Renal cortex interstitium (tissue), 15 donors: ENCODE measurements at places on chromosomes 5 and 9. TPM values are rescaled to one million over a fixed set of nuclear protein-coding genes. Genes with fewer than 3 reads are reported as not detected.

Gene DCAF12
- 56.2 TPM for polyA plus RNA-seq

GRCh38 chr9:124471761-124472160, 21.5 kb downstream of the ADGRD2 start:
- DNase-seq: no peak

GRCh38 chr9:101639785-101640665, 45.3 kb upstream of the PPP3R2 start:
- no peak for DNase-seq

GRCh38 chr9:17907779-17908508, 329.1 kb downstream of the SH3GL2 start:
- no peak for DNase-seq

GRCh38 chr5:138033907-138034306, 1.0 kb upstream of the FAM13B start:
- DNase-seq: no peak

DNA sequence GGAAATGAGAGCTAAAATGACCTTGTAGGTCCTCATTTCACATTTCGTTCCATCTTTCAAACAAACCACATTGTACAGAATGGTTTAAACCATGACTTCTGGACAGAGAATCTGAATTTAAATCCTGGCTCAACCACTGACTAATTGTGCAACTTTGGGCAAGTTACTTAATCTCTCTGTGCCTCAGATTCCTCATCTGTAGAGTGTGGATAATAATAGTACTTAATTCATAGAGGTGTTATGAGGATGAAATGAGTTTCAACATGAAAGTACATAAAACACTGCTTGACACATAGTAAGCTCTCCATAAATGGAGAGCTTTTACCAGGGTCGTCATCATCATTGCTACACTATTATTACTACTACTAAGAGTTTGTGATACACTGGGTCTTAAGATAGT, 46.3 kb upstream of the FOXE1 start:
- DNase-seq: no peak

- no peak for DNase-seq
Observed at GRCh38 chr5:68839019-68839552, 254.7 kb upstream of the SLC30A5 start.

DNA sequence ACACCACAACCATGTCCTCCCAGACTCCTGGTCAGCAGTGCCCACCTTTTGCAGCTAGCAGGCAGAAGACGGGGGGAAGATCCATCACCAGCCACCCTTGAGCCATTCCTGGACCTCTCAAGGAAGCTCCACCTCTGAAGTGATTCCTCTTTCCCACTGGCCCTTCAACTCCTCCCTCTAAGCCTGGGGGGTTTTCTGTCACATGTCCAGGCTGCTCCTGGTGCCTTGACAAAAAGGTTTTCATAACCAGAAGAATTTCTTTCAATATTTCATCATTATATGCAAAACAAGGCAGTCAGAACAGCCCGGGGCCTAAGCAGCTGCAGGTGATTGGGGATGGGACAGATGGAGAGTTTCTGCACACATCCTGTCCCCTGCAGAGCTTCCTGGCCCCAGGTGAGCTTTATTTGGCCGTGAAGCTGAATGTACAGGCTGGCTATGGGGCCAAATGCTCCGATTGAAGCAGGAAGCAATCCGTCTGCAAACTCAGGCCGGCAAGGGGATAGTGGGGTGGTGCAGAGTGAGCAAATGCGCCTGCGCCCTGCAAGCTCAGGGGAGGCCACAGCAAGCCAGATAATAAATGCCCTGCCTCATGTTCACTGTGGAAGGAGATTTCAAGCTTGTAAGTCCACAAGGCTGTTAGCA, 173.5 kb downstream of the C5orf15 start:
- no peak for DNase-seq
